ENCODE measurements at places on chromosomes 2 and 18. TPM values are rescaled to one million over a fixed set of nuclear protein-coding genes. Genes with fewer than 3 reads are reported as not detected.

- DNase-seq = no peak
Measured at GRCh38 chr18:58225101-58225500, 181.1 kb downstream of the NEDD4L start.

- no peak for DNase-seq
Measured at GRCh38 chr2:55441280-55441892, 21.7 kb upstream of the CCDC88A start.

DNA sequence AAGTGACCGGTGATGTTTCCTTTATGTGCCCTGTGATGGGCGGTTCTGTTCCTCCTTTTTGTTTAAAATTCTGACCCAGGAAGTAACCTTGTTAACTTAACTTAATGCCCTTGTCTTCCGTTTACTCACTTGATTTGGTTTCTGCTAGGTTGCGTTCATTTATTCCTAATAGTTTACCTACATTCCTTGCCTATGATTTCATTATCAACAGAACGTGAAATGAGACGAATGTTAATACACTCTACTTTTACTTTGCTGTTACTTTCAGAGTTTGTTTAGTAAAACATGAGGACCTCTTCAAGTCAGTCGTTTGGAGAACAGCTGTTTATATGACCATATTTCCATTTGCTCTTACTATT is 638 bp downstream of the CEP192 start:
- DNase-seq = no peak

DNA sequence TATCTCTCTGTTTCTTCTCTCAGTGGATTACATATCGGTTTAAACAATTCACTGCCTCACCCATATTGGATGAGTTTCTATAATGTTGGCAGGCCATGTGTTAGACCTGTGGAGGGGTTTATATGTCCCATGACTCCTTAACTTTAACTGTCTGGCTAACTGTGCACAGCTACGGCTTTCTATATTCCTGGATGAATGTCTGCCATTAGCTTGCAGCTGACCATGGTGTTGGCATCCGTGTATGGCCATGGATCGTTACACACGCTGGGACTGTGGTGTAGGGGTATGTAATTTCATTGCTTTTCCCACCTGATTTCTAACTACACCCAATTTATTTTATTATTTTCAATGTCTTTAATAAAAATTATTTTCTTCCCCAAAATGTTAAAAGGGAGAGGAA is 3.3 kb upstream of the TANC1 start:
- no peak for DNase-seq

DNA sequence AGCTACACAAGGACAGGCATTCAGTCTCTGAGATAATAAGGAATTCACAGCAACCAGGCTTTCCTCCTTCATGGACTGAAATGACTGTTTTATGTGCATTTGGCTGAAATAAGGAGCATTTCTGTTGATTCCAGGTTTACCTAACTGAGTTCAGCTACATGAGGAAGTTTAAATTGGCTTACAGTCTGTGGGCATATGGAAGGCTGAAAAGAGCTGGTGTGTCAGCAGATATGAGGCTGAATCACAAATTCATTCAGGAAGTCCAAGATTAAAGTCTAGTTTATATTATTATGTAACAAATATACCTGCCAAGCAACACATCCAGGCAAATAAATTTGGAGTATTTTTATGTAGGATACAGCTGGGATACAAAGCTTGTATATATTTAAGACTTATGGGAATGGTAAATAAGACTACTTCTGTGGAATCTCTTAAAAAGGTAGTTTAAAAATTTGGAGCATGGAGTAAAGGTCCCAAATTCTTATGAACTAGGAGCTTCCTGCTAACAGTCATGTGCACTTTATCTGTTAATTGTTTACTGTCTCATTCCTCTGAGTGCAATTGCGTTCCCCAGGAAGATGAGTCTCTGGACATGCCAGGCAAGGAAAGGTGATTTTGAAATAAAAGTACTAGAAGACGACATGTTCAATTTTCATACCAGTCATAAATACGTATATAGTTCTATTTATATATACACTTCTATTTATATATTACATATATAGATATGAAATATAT is 53.0 kb downstream of the ZC3H8 start:
- DNase-seq = no peak

The PPP1R1C gene
- total RNA-seq = 5.6 TPM

The DCDC2C gene
- not detected for total RNA-seq
